SJCRH30 (cell line): ENCODE measurements at places on chromosomes 7 and 10. TPM values are rescaled to one million over a fixed set of nuclear protein-coding genes. Genes with fewer than 3 reads are reported as not detected.

GRCh38 chr7:9507290-9507689 lies 1073.9 kb downstream of the NXPH1 start:
- DNase-seq = no peak

DNA sequence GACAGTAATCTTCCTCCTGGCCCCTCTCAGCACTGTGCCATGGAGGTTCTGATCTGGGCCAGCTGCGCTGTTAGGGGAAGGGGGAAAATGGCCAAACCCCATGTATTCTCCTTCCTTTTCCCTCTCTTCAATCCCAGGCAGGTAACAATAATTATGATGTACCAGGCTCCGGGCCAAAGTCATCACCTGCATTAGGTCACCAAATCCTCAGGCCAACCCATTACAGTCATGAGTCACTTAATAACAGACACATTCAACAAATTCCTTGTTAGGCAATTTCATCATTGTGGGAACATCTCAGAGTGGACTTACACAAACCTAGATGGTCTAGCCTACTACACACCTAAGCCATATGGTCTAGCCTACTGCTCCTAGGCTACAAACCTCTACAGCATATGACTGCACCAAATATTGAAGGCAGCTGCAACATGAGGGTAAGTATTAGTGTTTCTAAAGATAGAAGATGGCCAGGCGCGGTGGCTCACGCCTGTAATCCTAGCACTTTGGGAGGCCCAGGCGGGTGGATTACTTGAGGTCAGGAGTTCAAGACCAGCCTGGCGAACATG lies 2.2 kb upstream of the HSPB1 start:
- DNase-seq = peak; percentile 54

DNA sequence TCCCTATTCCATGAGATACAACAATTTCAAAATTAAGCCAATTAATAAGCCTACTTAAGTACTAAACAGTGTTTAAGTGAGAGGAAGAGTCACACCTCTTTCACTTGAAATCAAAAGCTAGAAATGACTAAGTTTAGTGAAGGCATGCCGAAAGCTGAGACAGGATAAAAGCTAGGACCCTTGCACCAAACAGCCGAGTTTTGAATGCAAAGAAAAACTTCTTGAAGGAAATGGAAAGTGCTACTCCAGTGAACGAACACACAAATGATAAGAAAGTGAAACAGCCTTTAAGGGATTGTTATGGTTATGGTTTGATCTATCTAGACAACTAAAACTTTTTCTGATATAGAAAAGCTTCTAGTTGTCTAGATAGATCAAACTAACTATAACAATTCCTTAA lies 135.4 kb upstream of the KMT2E start:
- DNase-seq = no peak

- peak; percentile 72 for DNase-seq
Measured at GRCh38 chr7:24965831-24966708, 13.9 kb downstream of the OSBPL3 start.

DNA sequence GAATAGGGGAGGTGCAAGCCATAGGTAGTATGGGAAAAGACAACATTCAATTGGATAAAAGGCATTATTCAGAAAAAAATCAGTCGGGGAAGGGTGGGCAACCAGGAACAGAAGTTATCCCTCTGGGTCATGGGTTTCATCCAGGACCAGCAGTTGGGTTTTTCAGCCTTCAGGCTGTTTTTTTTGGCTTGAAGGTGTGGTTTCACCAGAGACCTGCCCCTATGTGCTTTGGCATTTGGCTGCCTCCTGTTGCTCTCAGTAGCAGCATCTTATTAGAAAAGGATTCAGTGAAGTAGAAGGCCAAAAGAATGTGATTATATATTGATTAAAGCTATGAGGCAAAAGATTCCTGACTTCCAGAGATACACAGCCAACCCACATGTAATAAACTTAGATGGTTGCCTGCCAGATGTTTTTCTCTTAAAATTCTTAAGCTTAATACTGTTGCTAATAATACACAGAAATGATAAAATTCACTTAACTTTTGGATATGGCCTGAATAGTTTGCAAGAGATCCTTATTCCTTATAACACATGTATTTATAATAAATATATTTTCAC lies 251.7 kb upstream of the CSTF2T start:
- DNase-seq = no peak

DNA sequence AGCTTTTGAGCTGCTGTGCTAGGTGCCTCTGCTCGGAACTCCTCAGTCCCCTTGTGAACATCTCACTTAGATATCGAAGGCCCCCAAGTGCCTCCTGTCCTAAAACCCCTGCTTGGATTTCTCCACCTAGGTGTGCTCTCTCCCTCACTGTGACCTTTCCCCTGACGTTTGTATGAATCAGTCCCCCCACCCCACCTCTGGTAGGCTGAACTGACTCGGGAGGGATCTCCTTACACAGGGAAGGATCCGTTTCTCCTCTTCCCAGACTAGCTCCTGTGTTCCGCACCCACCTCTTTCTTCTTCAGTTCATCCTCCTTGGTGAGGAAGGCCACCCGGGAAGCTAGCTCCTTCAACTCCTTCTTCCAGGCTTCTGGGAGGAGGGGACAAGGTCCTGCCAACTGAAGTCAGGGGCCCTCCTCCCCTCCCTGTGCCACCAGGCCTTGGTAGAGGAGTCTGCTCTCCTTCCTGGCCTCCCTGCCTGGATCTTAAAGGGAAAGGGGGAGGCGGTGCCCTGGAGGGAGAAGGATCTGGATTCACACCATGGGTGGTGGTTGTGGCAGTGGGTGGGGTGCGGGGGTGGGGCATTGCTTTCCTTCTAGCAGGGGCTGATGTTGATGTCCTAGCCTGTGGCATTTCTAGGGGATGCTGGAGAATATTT lies 6.8 kb downstream of the TBATA start:
- DNase-seq = no peak

DNA sequence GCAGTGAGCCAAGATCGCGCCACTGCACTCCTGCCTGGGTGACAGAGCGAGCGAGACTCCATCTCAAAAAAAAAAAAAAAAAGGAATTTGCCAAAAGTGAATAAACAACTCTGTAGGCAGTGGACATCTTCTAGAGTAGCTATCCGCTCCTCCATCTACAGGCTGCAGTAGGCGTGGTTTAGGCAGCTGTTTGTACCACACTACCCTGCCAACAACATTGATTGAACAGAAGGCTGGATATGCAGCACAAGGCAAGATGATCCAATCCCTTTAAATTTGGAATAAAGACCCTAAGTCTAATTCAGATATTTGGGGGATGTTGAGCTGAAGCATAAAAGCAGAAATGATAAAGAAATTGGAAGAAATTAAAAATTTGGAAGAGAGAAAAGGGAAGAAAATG lies 141.6 kb downstream of the TES start:
- peak; percentile 37 for DNase-seq

DNA sequence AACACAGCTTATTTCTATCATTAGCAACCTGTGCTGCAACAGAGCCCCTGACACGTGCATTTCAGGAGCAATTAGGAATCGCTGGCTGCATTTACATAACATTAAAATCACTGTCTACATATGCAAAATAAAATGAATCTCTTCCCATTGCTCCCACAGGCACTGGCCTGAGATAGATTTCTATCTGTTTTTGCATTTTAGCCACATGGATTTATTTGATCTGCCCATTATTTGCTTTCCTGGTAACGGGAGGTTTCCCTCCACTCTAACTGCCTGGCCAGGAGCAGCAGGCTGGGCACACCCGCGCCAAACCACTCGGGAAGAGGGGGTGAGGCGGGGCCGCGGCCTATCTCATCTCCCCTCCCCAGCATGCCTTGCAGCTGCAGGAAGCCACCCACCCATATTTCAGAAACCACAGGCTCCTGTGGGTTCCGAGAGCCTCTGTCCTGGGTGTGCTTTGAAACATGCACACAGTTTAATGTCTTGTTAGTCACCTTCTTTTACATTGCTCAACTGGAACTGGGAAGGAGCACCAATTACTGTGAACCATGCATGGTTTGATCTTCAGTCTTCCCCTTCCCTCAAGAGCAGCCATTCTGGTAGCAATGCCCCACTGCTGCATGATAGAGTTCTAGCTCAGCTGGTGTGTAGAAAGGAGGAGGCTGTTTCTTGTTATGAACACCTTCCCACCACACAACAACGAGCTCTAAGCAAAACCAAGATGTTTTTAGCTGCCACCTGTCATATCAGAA lies 37.7 kb upstream of the IKZF1 start:
- no peak for DNase-seq

GRCh38 chr10:93554760-93555432 lies 11.6 kb upstream of the FFAR4 start:
- peak; percentile 90 for DNase-seq

- no peak for DNase-seq
Measured at GRCh38 chr7:149686011-149686410, 87.4 kb downstream of the ZNF467 start.

GRCh38 chr7:155463114-155463811 lies 5.3 kb downstream of the EN2 start:
- DNase-seq = no peak

DNA sequence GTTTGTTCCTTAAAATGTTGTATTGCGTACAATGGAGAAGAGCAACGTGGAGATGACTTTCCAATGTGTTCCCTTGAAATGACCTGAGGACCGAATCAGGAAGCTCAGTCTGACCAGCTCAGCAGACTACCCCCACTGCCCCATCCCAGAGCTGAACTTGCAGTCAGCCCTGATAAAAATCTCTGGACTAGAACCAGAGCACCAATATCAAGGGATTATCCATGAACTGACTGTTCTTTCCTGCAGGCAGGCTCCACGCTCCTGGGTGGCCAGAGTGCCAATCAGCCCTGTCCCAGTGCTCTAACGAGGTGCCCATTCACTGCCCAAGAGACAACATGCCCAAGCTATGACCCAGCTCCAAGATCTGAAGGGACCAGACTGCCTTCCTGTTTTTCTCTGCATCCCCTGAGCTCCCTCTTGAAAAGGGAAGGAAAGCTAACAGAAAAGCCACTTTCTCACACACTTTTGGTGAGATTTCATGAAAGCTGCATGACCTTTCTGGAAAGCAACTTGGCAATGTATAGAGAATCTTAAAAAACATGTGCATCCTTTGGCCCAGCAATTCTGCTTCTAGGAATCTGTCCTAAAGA lies 130.2 kb downstream of the KCNMA1 start:
- DNase-seq = no peak

GRCh38 chr7:150784954-150785353 lies 15.2 kb downstream of the TMEM176B start:
- no peak for DNase-seq

- no peak for DNase-seq
Measured at GRCh38 chr10:71778071-71778825, 4.9 kb upstream of the VSIR start.

DNA sequence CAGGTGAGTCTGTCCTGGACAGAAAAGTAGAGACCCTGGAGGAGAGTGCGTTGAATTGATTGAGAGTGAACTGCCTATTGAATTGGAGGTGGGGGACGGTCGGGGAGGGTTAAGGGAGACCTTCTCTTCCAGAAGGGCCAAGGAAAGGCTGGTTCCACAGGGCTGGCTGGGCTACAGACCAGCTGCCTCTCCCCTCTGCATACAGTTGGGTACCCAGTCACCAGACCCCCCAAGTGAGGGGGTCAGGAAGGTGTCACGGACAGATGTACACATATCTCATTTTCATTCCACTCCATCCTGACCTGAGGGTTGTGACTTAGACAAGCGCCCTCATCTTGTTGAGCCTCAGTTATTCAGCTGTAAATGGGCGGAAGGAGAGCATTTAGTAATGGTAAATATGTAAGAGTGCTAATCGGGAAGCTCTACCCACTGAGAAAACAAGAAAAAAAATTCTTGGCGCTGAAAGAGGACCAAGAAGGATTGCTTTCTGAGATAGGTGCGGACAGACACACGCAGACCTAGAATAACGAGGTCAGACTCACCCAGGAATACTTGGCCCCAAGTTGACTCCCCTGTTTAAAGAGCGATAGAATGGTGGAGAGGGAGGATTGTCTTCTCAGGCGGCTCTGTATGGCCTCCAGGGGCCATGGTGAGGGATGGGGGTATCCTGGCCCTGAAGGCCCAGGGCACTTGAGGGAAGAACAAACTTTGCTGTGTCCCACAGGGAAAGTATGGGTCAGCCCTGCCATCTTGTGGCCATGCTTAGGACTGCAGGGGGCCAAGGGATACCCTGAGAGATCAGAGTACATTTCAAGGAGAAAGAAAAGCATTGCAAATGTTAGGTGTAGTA lies 7.2 kb upstream of the MBL2 start:
- peak; percentile 42 for DNase-seq

DNA sequence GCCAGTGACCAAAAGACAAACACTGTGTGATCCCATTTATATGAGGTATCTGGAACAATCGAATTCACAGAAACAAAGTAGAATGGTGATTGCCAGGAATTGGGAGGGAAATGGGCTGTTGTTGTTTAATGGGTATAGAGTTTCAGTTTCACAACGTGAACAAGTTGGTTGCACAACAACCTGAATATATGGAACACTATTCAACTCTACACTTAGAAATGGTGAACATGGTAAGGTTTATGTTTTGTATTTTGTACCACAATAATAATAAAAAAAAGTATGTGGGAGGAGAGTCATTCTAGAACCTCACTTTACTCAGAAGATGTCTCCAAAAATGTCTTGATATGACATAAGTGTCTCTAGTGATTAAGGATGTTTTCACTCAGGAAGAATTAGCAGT lies 85.2 kb upstream of the SGCE start:
- DNase-seq = no peak

- DNase-seq = no peak
Measured at GRCh38 chr10:27680691-27681605, 64.7 kb downstream of the MKX start.

DNA sequence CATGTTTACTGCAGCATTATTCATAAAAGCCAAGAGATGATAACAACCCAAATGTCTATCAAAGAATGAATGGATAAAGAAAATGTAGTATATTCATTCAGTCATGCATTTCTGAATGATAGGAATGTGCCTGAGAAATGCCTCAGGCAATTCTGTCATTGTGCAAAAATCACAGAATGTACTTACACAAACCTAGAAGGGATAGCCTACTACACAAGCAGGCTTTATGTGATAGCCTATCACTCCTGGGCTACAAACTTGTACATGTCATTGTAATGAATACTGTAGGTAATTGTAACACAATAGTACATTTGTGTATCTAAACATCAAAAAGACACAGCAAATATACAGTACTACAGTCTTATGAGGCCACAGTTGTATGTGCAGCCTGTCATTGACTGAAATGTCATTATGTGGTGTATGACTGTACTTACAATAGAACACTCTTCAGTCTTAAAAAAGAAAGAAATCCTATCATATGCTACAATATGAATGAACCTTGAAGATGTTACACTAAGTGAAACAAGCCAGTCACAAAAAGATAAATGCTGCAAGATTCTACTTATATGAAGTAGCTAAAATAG lies 141.8 kb upstream of the GPR22 start:
- DNase-seq = no peak

- no peak for DNase-seq
Measured at GRCh38 chr7:28855538-28856217, 102.5 kb downstream of the TRIL start.

GRCh38 chr7:119963654-119964053 lies 309.3 kb upstream of the KCND2 start:
- no peak for DNase-seq

SPDYE11 gene
- total RNA-seq = not detected in 2 replicates

ADCY1 gene
- not detected in 2 replicates for total RNA-seq

LRIT1 gene
- not detected in 2 replicates for total RNA-seq

SFRP5 gene
- not detected in 2 replicates for total RNA-seq

HOXA1 gene
- total RNA-seq = 6.8 and 7.3 TPM in 2 replicates

CYP2E1 gene
- 0.03 and 0.06 TPM in 2 replicates for total RNA-seq

GARIN1A gene
- total RNA-seq = 0.16 and 0.20 TPM in 2 replicates

MYPN gene
- 0.13 and 0.40 TPM in 2 replicates for total RNA-seq

ETV1 gene
- total RNA-seq = 45.4 and 49.0 TPM in 2 replicates

ACTL6B gene
- not detected in 2 replicates for total RNA-seq

TRIM50 gene
- not detected in 2 replicates for total RNA-seq

HTR7 gene
- 0.25 and 0.26 TPM in 2 replicates for total RNA-seq

ZNF488 gene
- 2.6 and 2.7 TPM in 2 replicates for total RNA-seq

NACAD gene
- 4.0 and 4.8 TPM in 2 replicates for total RNA-seq
